ENCODE measurements at places on chromosomes 6 and 20.

DNA sequence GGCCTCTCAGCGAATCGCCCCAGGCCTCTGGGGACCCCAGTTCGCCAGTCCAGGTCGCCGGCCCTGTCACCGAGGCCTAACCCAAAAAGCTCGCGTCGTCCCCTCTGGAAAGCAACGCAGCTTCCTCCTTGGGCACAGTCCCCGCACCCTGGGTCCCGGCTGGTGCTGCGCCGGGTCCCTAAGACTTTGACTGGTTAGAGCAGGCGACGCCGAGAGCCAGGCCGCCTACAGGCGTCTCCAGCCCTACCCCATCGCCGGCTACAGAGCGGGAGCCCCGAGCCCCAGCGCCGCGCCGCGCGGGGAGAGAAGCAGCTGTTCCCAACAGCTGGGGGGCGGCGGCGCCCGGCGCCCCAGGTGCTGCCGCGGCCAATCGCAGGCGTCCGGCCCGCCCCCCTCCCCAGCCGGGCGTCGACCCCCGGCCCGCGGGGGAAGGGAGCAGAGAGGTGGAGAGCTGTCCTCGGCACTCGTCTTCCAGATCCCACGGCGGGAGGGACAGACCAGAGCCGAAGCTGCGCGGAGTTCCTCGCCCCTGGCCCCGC lies 540 bp upstream of the RBM24 start:
- no peak for DNase-seq

GRCh38 chr6:45533386-45533785 lies 155.7 kb upstream of the SUPT3H start:
- no peak for DNase-seq

GRCh38 chr6:90148867-90149266 lies 147.8 kb downstream of the BACH2 start:
- DNase-seq, result no peak

DNA sequence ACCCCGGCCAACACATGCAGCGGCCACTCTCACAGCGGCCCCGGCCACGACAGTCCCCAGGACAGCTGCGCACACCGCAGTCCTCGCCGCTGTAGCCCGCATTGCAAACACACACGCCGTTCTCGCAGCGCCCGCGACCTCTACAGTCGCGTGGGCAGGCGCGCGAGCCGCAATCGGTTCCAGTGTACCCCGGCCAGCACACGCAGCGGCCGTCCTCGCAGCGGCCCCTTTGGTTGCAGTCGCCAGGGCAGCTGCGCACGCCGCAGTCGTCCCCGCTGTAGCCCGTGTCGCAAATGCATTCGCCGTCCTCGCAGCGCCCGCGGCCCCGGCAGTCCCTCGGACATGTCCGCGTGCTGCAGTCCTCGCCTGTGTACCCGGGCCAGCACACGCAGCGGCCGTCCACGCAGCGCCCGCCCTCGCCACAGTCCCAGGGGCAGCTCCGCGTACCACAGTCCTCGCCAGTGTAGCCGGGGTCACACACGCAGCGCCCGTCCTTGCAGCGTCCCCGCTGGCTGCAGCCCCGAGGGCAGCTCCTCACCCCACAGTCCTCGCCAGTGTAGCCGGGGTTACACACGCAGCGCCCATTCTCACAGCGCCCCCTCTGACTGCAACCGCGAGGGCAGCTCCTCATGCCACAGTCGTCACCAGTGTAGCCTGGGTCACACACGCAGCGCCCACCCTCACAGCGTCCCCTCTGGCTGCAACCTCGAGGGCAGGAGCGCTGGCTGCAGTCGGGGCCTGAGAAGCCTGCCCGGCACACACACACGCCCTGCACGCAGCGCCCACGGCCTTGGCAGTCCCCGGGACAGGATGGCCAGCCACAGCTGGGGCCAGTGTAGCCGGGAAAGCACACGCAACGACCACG lies 12.5 kb downstream of the TNXB start:
- no peak for DNase-seq

DNA sequence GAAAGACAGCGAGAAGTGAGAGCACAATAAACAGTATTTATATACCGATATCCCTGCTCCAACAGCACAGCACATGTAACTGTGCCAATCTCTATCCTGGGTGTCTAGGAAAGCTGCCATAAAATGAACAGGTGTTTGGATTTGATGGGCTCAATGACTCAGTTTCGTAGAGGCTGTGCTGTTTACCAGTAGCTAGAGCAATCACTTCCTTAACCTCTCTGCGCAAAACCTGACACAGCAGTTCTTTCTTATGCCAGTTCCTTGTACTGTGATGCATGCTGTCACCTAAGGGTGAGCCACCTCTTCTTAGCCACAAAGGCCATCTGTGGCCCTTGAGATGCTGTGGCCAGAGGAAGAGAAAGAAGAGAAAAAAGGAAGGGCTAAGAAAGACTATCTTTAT lies 59.3 kb downstream of the SHPRH start:
- DNase-seq, result no peak

- DNase-seq, result no peak
Measured at GRCh38 chr6:43645613-43645964, 753 bp downstream of the RSPH9 start.

DNA sequence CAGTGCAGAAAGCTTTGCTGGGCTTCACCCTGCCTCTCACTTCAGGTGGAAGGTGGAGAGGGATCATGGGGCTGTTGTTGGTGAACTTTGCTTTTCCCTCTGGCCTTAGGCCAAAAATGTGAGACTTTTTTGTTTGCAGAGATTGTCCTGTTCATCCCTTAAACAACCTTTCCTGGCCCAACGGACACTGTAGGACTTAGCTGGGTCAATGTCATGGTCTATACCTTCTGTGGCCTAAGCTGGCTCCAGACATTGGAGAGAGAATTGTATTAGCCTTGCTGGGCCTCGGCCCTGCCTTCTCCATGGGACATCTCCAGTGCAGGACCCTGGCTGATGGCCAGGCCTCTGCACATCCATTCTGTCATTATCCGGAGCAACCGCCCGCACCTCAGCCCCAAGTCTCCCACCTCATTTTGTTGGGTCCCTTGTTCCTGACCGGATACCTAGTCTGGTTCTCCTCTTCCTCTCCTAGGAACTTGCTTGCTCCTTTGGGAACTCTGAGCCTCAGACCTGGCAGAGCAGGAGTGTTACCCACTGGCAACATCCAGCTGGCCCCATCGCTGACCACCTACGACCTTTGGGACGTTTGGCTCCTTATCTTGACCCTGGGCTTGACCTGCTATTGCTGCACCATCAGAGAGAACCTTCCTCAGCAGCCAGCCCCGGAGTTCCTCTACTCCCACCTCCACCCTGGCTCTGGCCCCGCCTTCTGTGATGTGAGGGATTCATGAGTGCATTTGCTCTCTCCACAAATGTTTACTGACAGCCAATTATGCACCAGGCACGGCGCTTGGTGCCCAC lies 128.2 kb downstream of the BANF2 start:
- no peak for DNase-seq

- DNase-seq, result no peak
Measured at GRCh38 chr20:55535366-55535765, 470.0 kb downstream of the CBLN4 start.

DNA sequence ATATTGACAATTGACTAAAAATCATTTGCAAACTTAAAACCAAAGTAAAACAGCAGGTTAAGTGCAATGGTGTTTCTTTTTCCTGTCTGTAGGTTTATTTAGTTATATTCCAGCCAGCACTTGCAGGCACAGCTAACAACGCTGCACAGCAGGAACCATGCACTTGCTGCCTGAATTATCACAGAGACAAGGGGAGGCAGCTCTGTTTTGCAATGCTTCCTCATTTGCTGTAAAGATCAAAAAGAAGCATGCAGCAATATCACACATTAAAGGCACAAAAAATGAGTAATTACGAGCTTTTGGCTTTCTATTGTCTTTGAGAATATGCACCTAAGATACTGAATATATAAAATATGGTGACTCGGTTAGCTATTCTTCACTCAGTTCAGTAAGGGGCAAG lies 241.9 kb downstream of the EPHA7 start:
- no peak for DNase-seq

DNA sequence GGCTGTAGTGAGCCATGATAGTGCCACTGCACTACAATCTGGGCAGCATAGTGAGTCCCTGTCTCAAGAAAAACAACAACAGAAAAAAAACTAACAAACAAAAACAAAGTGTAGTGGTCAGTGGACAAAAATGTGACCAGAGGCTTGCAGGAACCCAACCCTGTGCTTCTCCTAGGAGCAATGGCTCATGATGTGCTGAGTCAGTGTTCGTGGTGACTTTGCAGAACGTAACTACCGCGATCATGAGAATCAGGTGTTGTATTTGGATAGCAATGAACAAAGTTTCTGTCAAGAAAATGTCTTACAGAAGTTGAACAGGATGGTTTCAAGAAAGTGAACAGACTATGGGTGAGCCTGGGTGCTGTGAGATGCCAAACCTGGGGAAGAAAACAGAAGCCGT lies 18.5 kb upstream of the FOXC1 start:
- DNase-seq, result no peak

- no peak for DNase-seq
Measured at GRCh38 chr6:124355146-124355545, 551.5 kb downstream of the NKAIN2 start.

GRCh38 chr6:116779573-116780164 lies 14.2 kb upstream of the FAM162B start:
- DNase-seq, result peak; percentile 52

GRCh38 chr6:129490521-129491255 lies 219.3 kb downstream of the ARHGAP18 start:
- peak; percentile 98 for DNase-seq

DNA sequence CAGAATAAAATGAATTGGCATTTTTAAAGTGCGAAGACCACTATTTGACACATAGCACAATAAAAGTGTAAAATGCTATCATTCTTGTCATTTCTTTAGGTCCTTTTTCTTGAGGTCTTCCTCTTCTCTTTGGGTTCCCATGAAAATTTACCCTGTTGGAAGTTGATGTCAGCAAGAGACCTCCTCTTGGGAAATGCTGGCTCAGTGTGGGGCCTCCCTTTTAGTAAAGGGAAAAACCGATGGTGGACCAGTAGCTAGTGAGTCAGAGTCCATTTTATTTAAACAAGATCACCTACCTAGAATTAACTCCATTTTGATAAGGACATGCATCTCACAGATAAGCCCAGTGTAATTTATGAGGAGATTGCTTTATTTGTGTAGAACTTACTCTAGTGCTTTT lies 37.7 kb upstream of the HLA-C start:
- DNase-seq, result no peak

- peak; percentile 74 for DNase-seq
Measured at GRCh38 chr6:4581468-4582385, 194.5 kb upstream of the CDYL start.

DNA sequence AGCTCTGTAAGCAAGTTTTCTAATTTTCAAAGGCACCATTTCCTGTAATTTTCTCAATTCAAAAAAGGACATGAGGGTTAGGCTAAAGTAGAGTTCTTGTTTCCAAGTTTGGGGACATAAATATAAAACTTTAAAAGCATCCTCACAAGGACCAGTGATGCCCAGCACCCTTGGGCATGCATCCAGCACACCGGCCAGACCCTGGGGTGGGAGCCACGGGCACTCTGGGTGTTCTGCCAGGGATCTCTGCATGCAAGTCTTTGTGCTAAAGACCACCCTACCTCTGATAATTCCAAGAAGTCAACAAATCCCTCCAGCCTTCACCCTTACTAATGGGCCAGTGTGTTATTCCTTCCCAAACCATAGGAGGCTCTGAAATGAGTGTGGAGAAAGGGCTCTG lies 46.5 kb downstream of the PLCG1 start:
- no peak for DNase-seq

DNA sequence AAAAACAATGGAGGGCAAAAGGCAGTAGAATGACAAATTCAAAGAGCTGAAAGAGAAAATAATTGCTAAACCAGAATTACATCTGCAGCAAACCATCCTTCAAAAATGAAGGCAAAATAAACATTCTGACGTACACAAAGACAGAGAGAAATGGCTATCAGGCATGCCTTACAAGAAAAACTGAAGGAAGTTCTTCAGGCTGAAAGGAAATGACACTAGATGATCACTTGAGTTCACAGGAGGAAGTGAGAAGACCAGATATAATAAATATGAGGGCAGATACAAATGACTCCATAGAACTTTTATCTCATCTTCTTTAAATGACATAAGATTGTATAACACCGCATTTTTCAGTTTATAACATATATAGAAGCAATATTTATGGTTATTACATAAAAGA lies 30.0 kb downstream of the DZANK1 start:
- DNase-seq, result no peak

GRCh38 chr6:145836170-145836569 lies 21.6 kb upstream of the FBXO30 start:
- peak; percentile 78 for DNase-seq

DNA sequence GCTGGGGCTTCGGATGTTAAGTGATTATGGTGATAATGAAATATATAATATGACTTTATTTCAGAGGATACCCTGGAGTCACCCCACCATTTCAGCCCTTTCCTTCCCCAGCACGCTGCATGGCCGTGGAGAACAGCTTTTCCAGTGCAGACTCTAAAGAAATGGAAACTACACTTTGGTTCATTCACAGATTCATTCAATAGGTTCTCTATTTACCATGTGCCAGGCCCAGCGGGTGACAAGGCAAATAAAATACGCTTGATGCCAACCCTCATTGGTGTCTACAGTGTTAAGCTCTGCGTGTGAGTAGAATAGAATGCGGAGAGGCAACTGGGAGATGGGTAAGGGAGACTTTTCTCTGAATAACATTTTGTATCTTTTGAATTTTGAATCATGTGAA lies 89.7 kb downstream of the TCP11 start:
- no peak for DNase-seq

DNA sequence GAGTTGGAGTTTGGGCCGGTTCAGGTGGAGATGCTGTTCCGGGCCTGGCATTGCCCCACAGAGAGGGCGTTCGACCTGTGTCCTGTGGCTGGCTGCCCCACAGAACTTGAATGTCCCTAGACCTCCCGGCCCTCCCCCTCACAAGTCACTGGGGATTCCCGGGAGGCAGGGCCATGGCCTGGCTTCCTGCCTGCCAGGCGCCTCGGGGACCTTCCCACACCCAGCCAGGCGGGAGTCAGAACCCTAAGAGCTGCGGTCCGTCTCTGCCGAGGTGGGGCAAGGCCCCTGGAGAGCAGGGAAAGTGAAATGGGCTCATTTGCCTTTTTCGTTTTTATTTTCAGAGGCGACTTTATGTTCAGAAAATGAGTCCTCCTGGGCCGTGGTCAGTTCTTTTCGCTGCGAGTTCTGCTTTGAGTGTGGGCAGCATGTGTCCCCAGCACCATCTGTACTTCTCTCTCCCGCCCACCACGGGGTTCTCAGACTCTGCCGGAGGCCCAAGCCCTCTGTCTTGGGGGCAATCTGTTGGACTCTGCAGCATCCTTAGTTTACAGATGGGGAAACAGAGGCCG lies 8.5 kb downstream of the RBM38 start:
- no peak for DNase-seq

GRCh38 chr6:124917769-124918168 lies 44.5 kb upstream of the RNF217 start:
- DNase-seq, result no peak

- peak; percentile 74 for DNase-seq
Measured at GRCh38 chr20:3980260-3981131, 34.9 kb downstream of the RNF24 start.

- peak; percentile 34 for DNase-seq
Measured at GRCh38 chr6:125818772-125819260, 28.1 kb downstream of the NCOA7 start.

GRCh38 chr6:2109796-2110195 lies 135.6 kb downstream of the GMDS start:
- DNase-seq, result no peak

- DNase-seq, result no peak
Measured at GRCh38 chr20:6269168-6269873, 146.5 kb upstream of the FERMT1 start.

- no peak for DNase-seq
Measured at GRCh38 chr20:18066421-18067333, 9.0 kb upstream of the OVOL2 start.
